ENCODE measurements at places on chromosomes 3 and 15.
A peak's percentile ranks its signal among the peaks of the same experiment; 100 is the strongest.

GRCh38 chr3:150059729-150060128 lies 89.0 kb upstream of the PFN2 start:
- H3K4me3 ChIP-seq = no peak overlapping the region
- DNase-seq = no peak
- H3K4me1 ChIP-seq = no peaks in the 10 kb centered on the region

DNA sequence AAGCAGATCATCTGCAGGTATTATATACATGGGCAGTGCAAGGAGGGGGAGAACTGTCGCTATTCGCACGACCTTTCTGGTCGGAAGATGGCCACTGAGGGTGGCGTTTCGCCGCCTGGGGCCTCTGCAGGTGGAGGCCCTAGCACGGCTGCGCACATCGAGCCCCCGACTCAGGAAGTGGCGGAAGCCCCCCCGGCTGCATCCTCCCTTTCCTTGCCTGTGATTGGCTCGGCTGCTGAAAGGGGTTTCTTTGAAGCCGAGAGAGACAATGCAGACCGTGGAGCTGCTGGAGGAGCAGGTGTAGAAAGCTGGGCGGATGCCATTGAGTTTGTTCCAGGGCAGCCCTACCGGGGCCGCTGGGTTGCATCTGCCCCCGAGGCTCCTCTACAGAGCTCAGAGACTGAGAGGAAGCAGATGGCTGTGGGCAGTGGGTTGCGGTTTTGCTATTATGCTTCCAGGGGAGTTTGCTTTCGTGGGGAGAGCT lies 639 bp downstream of the MKRN3 start:
- no peak overlapping the region for H3K27ac ChIP-seq
- no peak for DNase-seq
- H3K4me1 ChIP-seq = no peaks in the 10 kb centered on the region
- peak overlapping the region; percentile 70 for H3K4me3 ChIP-seq

- H3K27ac ChIP-seq = no peak overlapping the region
- H3K36me3 ChIP-seq = no peaks in the 10 kb centered on the region
- no peaks in the 10 kb centered on the region for H3K27me3 ChIP-seq
- H3K4me1 ChIP-seq = peaks cover 10% of the 10 kb centered on the region
These were observed 323.5 kb upstream of the ROPN1 start for GRCh38 chr3:124315215-124316033.

DNA sequence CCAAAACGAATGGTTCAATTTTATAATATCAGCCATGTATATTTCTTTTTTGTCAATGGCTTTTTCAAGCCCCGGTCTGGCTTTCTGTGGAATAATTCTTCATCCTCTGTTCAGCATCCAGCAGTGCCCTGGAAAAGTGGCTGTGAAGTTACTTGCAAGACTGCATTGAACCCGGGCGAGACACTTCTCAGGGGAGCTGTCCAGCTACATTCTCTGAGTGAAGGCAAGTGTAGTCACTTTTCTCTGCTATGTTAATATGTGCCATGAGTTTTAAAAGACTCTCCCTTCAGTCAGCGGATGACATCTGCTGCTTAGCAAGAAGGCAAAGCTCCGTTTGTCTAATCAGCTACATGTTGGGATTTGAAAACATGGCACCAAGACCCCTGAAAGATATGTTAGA lies 81.3 kb upstream of the RGMA start:
- no peaks in the 10 kb centered on the region for H3K36me3 ChIP-seq
- no peak overlapping the region for H3K27ac ChIP-seq
- no peak overlapping the region for H3K4me3 ChIP-seq
- H3K4me1 ChIP-seq = no peaks in the 10 kb centered on the region

GRCh38 chr15:59539799-59540198 lies 71.8 kb upstream of the GCNT3 start:
- H3K27me3 ChIP-seq = peaks cover 3% of the 10 kb centered on the region
- no peaks in the 10 kb centered on the region for H3K36me3 ChIP-seq
- H3K27ac ChIP-seq = no peak overlapping the region

DNA sequence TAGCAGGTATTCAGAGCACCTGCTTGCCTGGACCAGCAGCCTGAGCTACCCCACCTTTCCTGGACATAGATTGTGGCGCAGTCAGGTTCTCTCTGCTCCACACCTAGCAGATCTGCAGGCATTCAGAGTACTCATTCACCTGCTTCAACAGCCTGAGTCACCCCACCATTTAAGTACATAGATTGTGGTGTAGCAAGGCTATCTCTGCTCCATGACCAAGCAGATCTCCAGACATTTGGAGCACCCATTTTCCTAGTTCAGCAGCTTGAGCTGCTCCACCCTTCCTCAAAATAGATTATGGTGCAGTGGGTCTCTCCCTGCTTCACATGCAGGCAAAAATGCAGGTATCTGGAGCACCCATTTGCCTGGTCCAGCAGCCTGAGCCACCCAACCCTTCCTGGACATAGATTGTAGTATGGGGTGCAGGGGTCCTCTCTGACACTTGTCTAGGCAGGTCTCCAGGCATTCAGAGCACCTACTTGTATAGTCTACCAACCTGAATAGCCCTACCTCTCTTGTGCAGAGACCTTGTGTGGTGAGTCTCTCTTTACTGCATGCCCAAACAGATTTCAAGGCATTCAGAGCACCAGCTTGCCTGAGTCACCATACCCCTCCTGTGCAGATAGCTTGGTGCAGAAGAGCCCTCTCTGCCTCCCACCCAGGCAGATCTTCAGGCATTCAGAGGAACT lies 466.0 kb upstream of the THBS1 start:
- no peaks in the 10 kb centered on the region for H3K4me1 ChIP-seq
- H3K27me3 ChIP-seq = peaks cover 10% of the 10 kb centered on the region
- no peaks in the 10 kb centered on the region for H3K36me3 ChIP-seq
- no peak overlapping the region for H3K4me3 ChIP-seq
- DNase-seq = no peak
- H3K27ac ChIP-seq = no peak overlapping the region

- H3K4me1 ChIP-seq = no peaks in the 10 kb centered on the region
- no peaks in the 10 kb centered on the region for H3K36me3 ChIP-seq
These were observed 227.8 kb upstream of the LYSMD4 start for GRCh38 chr15:99961011-99961441.

- H3K4me1 ChIP-seq = peaks cover 30% of the 10 kb centered on the region
- peaks cover 35% of the 10 kb centered on the region for H3K36me3 ChIP-seq
- DNase-seq = no peak
- H3K27ac ChIP-seq = peak overlapping the region; percentile 85
- no peaks in the 10 kb centered on the region for H3K27me3 ChIP-seq
- no peak overlapping the region for H3K4me3 ChIP-seq
These were observed 32.5 kb downstream of the PARP15 start for GRCh38 chr3:122609798-122610559.

GRCh38 chr15:43900996-43901395 lies 74.2 kb downstream of the WDR76 start:
- no peak for DNase-seq
- no peak overlapping the region for H3K4me3 ChIP-seq
- H3K4me1 ChIP-seq = peaks cover 7% of the 10 kb centered on the region

GRCh38 chr3:171822431-171823106 lies 12.3 kb upstream of the PLD1 start:
- H3K36me3 ChIP-seq = no peaks in the 10 kb centered on the region
- H3K27ac ChIP-seq = no peak overlapping the region
- H3K4me3 ChIP-seq = no peak overlapping the region

- no peaks in the 10 kb centered on the region for H3K36me3 ChIP-seq
- H3K4me3 ChIP-seq = no peak overlapping the region
- DNase-seq = no peak
- no peak overlapping the region for H3K27ac ChIP-seq
These were observed 29.2 kb downstream of the IDH2 start for GRCh38 chr15:90072978-90073640.
